ENCODE measurements at places on chromosomes 12 and 14.

DNA sequence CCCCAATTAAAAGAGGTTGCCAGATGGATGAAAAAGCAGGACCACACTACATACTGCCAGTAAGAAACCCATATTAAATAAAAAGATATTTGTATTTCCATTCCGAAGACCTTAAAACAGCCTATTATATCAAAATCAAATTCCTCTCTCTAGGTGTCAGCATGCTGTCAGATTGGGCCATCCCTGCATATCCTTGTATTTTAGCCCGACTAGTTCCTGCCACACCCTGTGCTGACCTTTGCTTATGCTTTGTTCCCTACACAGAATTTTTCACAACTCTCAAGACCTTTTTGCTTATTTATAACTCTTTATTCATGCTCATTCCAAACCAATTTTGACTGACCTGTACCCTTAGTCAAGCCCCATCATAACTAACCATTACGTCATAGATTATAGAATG lies 12.8 kb downstream of the GSKIP start:
- DNase-seq, result no peak

DNA sequence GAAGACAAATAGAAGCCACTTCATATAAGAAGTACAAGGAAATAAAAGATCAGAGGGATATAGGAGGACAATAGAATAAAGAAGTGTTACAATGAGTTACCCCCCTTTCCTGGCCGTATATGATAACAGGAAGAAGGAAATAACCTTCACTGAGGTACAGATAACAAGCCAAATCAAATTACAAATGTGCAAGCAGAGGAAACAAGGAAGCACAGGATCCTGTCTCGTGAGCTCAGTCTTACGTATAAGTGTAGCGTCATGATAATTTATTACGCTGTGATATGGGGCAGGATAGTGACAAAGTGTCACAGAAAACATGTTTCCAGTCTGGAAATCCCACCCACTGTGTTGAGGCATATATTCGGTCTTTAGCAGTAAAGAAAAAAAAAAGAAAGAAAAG lies 26.5 kb downstream of the CRACR2A start:
- DNase-seq, result no peak

GRCh38 chr12:88188180-88188579 lies 46.1 kb downstream of the TMTC3 start:
- DNase-seq, result no peak

DNA sequence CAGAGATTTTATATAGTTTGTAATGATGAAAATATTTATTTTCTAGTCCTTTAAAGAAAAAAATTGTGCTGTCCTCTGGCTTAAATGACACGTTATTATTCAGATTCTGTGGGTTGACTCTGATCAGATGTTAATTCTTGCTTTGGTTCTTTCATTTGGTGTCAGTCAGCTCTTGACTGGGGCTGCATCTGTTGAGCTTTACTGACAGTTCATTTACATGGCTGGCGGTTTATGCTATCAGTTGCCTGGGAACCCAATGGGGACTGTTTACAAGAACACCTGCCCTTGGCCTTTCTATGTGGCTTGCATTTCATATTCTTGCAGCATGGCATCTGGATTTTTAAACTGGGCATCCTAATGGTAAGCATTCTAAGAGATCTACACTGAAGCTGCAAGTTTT lies 667.1 kb upstream of the FBXO33 start:
- no peak for DNase-seq

DNA sequence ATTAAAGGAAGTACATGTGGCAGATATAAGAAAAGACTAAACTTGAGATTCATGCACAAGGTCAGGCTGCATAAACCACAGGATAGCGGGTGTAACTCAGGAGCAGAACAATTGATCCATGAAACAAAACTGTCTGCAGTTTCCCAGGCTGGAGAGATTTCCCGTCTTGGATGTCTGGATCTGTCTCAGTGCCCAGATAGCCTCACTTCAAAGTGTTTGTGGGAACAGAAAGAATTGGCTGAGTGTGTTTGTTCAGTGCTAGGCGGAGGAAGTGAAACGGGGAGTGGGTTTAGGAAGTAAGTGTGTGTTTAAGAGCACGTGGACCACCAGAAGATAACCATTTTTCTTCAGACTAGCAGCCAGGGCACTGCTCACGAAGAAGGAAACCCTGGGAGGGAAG lies 1.4 kb upstream of the RNASE10 start:
- DNase-seq, result no peak

DNA sequence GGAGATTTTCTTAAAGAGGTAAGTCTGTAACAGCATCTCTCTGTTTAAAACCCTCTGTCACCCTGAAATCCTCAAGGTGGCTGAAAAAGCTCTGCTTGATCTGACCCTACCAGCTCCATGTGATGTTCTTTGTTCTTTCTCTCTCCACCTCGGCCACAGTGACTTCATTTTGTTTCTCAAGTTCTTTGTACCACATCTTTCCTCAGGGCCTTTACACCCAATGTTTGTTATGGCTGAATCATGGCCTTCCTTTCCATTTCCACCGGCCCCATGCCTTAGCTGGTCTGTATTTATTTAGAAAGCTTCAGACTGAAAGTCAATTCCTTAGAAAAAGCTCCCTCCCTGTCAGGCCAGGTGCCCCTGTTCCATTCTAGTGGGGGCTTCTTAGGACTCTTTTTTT lies 431.2 kb downstream of the NAV3 start:
- no peak for DNase-seq

DNA sequence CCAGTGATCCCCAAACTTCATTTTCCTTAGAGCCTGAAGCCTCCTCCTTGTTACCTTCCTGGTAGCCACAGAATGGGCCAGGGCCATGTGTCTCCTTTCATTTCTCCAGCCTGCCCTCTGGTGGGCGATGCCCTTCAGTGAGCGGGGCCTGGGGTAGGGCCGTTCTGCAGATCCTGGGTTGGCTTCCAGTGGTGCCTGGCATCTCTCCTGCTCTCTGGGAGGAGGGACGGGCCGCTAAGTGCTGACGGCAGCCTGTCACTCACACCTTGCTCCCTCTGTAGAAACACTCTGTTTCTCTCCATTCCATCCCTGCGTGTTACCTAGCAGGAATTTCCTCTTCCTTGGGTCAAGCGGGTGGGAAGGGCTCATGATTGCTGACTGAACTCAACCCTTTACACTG lies 232.1 kb downstream of the CACNA1C start:
- DNase-seq, result peak; percentile 71

DNA sequence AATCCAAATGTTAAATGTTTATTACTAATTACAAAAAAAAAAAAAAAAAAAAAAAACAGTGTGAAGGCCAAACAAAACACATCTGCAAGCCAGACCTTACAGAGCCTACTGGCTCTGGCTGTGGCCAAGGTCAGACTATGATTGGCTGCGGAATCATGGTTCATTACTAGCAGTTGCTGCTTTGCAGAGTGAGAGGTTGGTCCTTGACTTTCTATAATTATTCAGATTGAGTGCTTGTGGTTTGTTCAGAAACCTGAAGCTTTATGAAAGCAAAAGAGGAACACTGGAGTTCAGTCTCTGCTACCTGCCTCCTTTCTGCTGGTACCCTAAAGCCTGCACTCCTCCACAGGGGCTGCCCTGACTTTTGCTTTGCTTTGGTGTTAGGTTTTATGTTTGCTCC lies 550.9 kb downstream of the BCL11B start:
- DNase-seq, result no peak

DNA sequence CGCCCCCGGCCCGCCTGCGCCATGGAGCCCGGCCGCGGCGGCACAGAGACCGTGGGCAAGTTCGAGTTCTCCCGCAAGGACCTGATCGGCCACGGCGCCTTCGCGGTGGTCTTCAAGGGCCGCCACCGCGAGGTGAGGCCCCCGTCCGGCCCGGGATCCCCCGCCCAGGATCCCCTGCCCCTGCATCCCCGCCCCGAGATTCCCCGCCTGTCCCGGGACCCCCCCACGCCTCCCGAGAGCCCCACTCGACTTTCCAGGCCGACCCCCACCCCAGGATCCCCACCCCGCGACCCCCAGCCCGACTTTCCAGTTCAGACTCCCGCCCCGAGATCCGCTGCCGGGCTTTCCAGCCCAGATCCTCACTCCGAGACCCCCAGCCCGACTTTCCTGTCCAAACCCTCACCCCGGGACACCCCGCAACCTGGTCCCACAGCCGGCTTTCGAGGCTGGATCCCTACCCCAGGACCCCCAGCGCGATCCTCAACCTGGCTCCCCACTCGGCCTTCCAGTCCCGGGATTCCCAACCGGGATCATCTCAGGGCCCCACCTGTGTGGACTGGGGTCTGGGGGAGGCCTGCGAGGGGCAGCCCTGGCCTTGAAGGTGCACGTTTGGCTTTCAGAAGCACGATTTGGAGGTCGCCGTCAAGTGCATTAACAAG lies 688 bp downstream of the ULK1 start:
- DNase-seq, result no peak

DNA sequence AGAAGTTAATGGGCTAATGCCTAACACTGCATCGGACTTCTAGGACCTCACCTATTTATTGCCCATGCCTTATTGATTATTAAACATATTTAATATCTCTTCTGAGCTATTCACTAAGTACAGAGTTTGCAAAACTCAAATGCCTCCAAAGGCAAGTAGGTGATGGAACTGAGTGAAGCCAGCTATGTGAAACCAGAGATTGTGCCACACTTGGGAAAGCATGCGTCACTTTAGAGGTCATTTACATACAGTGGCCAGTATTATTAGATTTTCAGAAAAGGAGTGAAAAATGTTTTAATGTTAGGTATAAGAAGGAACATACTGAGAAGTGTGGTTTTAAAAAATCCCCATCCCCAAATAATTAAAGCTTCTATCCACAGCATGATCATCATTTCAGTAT lies 27.7 kb downstream of the PDE6H start:
- DNase-seq, result no peak

GRCh38 chr12:52796839-52797528 lies 1.1 kb upstream of the KRT3 start:
- DNase-seq, result no peak

DNA sequence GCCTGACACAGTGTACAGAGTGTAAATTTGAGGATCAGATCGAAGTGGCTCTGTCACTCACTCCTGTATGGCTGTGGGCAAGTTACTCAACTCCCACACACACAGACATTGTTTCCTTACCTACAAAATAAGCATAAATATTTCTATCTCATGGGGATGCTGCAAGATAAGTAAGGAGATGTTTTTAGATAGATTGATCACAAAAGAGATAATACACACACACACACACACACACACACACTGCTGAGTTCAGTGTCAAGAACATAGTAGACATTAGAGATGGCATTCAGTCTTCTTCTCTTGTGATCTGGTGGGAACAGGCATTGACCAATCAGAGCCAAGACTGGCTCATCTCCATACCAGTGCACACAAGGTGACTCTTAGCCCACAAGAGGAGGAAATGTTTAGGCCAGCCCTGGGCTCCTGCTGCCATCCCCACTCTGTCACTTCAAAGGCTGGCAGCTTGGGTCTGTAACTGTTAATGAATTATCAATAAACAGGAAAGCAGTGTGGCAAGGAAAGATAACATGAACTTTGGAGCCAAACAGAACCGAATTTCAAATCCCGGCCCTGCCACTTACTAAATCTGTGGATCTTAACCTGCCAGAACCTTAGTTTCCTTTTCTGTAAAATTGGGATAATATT lies 3.4 kb upstream of the RNASE8 start:
- DNase-seq, result no peak

Data from GDM1 (cell line).